Stimulated activated CD4-positive, alpha-beta T cell treated with anti-CD3 and anti-CD28 coated beads, TNF-alpha, amount 100 ng/mL, for 4 hours (primary cell): ENCODE measurements at places on chromosomes 4 and X.

DNA sequence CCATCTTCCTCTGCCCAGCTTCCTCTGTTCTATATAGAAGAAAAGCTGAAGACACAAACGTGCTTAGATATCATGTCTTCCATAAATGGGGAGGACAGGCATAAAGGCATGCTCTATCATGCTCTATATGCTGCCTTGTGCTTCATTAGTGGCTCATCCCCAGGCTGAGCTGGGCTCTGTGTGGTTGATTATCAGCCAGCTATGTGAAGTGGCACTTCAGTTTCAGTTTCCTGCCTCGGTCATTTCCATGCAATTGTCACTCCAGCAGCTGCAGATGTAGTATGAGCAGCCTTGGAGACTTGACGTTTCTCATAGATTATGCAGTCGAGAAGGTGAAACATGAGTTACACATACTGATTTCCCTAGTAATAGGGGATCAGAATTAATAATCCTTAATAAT lies 106.2 kb downstream of the SYTL5 start:
- no peak for DNase-seq

DNA sequence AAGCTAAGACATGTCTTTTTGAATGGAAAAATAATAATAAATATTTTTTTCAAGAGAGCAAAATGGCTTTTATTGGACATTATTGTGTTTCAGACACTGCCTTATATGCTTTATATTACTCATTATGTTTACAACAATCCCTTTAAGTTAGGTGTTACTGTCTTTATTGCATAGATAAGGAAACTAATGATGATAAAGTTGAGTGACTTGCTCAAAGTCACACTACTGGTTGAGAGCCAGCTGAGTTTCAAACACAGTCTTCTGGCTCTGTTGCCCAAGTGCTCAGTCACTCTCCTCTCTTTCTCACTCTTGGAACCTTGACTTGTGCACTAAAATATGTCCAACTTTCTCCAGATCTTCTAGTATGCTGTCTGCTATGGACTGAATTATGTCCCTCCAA lies 71.5 kb upstream of the SLC39A8 start:
- no peak for DNase-seq

DNA sequence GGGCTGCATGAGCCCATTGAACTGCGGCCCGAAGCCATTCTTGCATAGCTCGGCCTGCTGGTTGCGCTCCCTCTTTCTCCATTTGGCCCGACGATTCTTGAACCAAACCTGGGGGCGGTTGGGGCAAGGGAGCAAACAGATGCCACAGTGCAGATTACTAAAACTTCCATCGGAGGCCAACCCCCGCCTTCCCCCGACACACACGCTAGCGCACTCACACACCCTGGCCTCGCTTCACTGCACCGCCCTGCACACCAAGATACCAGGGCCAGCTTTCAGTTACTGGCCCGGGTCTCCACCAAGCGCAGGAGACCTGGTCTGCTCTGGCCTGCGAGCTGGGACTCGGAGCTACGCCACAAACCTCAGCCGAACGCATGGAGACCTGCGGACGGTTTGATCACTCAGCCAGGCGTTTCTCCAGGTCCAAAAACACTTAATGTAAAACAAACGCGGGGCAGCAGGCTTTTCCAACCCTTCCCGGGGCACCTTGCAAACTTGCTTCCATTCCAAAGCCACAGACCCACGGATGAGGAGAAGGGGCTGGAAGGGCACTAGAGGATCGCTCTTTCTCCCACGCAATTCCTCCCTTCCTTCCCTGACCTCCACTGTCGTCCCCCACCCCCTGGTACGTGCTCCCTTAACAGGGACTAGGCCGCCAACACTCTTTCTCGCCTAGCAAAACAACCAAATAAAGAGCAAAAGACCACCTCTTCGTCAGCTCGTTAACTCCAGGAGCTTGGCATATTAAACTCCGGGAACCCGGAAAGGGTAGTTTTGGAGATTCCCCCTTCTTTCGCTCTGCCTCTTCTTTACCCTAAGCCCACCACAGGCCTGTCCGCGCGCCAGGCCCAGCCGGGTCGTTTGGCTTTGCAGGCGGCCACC lies 4.1 kb downstream of the PITX2 start:
- DNase-seq = no peak

DNA sequence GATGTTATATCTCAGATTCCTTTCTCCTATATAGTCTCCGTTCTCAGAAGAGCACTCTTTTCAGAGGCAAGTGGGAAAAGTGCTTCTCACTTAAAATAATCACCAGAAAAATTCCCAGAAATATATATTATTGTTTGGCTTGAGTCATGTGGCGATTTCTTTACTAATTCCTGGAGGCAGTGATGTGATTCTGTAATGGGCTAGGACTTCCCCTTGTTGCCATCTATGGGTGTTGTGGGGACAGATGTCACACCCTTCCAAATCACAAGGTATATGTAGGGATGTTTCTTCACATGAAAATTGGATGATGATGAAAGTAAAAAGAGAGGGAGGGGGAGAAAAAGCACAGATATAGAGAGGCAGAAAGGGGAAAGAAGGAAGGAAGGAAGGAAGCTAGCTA lies 553.4 kb downstream of the PPP4R3C start:
- no peak for DNase-seq

DNA sequence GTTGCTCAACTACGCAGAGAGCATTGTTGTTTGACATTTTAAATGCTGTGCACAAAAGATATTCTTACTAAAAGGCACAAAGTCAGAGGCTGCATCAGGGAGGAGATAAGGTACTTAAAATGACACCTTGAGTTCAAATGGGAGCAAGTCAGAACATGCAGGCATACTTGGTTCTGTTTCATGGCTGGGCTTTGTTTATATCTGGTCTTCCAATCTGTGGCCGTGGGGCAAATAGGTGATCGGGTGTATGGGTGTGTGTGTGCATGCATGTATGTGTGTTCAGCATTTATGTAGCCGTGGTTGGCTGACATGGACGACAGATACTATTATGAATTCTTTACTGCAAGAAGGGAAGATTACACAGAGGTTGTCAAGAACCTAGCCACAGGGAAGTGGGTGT lies 106.1 kb downstream of the RASL11B start:
- DNase-seq = no peak

DNA sequence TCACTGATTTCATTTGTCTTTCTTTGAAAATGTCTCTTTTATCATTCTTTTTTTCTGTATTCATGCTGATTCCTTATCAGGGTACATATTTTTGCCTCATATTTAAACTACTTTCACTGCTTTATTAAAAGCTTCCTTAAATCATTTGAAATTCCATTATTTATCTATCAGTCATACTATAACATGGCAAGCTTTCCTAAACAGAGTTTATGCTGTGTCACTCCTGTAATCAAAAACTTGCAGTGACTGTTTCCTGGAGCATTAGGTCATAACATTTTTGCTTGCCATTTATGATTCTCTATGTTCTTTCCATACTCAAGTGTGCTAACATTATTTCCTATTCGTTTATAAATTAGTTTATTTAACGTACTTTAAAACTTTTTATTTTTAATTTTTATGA lies 203.7 kb downstream of the BMPR1B start:
- DNase-seq = no peak

- DNase-seq = no peak
These were observed 1811.6 kb downstream of the ARAP2 start for GRCh38 chr4:34432706-34433105.

DNA sequence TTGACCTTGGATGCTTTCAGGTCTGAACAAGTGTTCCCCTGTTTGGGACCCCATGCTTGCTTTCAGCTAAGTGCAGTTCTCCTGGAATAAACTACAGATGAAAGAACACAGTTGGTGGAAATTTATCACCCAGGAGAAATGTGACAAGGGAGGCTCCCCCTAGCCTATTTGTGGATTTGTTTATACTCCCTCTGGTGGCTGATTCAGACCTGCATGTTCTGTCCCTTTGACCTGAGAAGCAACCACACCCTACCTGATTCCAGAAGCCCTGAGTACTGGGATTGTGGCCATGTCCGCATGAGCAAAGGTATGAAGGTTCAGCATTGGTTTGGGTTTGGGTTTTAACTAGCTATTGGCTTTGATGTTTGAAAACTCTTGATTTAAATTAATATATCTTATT lies 440.9 kb downstream of the MID1IP1 start:
- DNase-seq = no peak

GRCh38 chrX:55450259-55450658 lies 1.7 kb upstream of the MAGEH1 start:
- no peak for DNase-seq

DNA sequence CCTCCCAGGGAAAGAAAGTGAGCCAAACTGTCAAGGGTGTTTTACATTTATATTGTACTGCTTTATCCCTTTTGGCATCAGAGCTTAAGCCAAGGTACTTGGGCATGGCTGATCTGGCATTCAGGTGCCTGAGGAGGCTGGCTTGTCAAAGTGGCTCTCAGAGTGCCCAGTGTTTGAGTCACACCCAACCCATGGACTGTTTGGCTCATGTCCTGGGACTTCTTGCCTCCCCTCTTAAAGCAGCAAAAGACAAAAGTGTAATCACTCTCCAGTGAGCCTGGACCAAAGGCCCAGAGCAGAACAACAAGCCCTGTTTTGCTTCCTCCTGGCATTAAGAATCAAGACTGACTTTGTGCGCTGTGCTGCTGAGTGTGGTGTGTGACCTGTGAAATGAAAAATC lies 311.7 kb upstream of the TAPT1 start:
- DNase-seq = no peak

DNA sequence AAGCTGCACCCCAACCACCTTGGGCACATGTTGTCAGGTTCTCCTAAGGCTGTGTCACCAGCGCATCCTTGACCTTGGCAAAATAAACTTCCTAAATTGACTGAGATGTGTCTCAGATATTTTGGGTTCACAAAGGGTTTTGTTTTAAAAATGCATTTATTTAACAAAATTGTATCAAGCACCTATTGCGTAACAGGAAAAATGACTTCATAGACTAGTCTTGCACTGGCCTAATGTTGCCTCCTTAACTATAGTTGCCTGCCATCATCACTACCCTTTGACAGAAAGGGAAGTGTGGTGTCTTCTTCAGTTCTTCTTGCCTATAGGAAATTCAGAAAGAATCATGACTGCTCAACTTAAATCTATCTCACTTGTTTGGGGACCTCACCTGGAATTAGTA lies 374.2 kb downstream of the SH2D1A start:
- DNase-seq = no peak

GRCh38 chrX:54922547-54922946 lies 1.9 kb downstream of the TRO start:
- DNase-seq = no peak

DNA sequence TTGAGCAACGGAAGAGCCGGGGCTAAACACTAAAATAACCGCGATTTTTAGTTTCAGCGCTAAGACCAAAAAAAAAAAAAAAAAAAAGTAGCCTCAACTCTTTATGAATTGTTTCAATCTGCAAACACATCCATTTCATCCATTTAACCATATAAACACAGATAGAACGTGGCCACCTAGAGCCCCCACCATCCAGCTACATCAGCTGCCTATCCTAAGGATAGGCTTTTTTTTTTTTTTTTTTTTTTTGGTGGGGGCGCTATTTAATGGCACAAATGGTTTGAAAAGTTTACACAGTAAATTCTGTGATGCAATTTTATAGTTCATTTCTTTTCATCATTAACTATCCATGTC lies 492 bp upstream of the HDAC8 start:
- DNase-seq = no peak

DNA sequence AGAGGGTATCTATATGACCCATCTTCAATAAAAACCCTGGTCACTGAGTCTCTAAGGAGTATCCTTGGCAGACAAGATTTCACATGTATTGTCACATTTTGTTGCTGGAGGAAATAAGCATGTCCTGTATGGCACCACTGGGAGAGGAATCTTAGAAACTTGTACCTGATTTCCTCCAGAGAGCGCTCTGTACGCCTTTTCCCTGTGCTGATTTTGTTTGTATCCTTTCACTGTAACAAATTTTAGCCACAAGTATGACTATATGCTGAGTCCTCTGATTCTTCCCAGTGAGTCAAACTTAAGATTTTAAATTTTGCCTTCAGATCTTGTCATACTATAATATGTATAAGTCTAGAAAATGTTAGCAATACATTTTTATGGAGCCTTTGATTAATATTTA lies 102.8 kb downstream of the ITIH6 start:
- DNase-seq = no peak

DNA sequence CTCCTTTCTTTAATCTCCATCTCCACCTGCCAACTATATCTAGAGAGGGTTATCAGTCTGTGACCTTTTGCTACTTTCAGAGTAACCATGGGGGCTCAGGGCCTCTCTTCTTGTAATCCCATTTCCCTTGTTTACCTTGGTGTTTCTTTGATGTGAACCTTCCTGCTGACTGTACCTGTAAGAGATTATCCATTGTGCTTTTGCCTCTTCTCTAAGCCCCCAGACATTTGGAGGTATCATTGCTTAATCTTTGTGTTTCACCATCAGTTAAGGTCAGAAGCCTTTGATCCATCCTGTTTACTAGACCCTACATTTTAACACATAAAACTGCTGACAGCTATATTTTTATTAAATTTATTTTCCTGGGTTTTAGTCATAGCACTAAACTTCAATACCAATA lies 111.8 kb upstream of the RAP2C start:
- no peak for DNase-seq

GRCh38 chrX:111431001-111431400 lies 19.0 kb upstream of the DCX start:
- no peak for DNase-seq
